AG04450 (cell line): ENCODE measurements at places on chromosomes 7 and 10. TPM values are rescaled to one million over a fixed set of nuclear protein-coding genes. Genes with fewer than 3 reads are reported as not detected.

NXPH1 gene
- not detected in 2 replicates for polyA plus RNA-seq

WDR37 gene
- 15.0 and 16.0 TPM in 2 replicates for polyA plus RNA-seq

FAM204A gene
- 34.8 and 42.8 TPM in 2 replicates for polyA plus RNA-seq

CNNM1 gene
- polyA plus RNA-seq, result 0.11 and 0.14 TPM in 2 replicates

NPS gene
- not detected in 2 replicates for polyA plus RNA-seq

PCDH15 gene
- not detected in 2 replicates for polyA plus RNA-seq

CRHR2 gene
- not detected in 2 replicates for polyA plus RNA-seq

UPK3B gene
- polyA plus RNA-seq, result not detected in 2 replicates

GSTO2 gene
- polyA plus RNA-seq, result 1.7 TPM in 2 replicates

NEBL gene
- polyA plus RNA-seq, result 0.04 and 0.10 TPM in 2 replicates

ZKSCAN5 gene
- 11.5 and 13.4 TPM in 2 replicates for polyA plus RNA-seq

SND1 gene
- 217 and 247 TPM in 2 replicates for polyA plus RNA-seq

TRIM24 gene
- polyA plus RNA-seq, result 7.1 and 9.3 TPM in 2 replicates

GPNMB gene
- polyA plus RNA-seq, result 4.5 and 6.8 TPM in 2 replicates

LRRD1 gene
- polyA plus RNA-seq, result not detected in 2 replicates

GHRHR gene
- polyA plus RNA-seq, result not detected in 2 replicates

TRPV6 gene
- not detected in 2 replicates for polyA plus RNA-seq

TTYH3 gene
- polyA plus RNA-seq, result 30.8 and 50.7 TPM in 2 replicates

ITPRID1 gene
- polyA plus RNA-seq, result not detected in 2 replicates

WAC gene
- polyA plus RNA-seq, result 76.7 and 90.5 TPM in 2 replicates

VPS41 gene
- 41.6 and 67.1 TPM in 2 replicates for polyA plus RNA-seq

TMEM196 gene
- polyA plus RNA-seq, result not detected in 2 replicates

CPA2 gene
- 0.05 and 0.10 TPM in 2 replicates for polyA plus RNA-seq

KCNH2 gene
- 1.3 and 2.0 TPM in 2 replicates for polyA plus RNA-seq

TRPV5 gene
- polyA plus RNA-seq, result not detected in 2 replicates

AMPH gene
- polyA plus RNA-seq, result 17.3 and 19.5 TPM in 2 replicates

PLXDC2 gene
- polyA plus RNA-seq, result 8.9 and 10.4 TPM in 2 replicates

CHN2 gene
- polyA plus RNA-seq, result not detected in 2 replicates

COL28A1 gene
- polyA plus RNA-seq, result 0.02 and 0.04 TPM in 2 replicates

LMOD2 gene
- polyA plus RNA-seq, result not detected in 2 replicates
